Fibroblast of lung (primary cell): ENCODE measurements at places on chromosomes 1 and 21. TPM values are rescaled to one million over a fixed set of nuclear protein-coding genes. Genes with fewer than 3 reads are reported as not detected.

DNA sequence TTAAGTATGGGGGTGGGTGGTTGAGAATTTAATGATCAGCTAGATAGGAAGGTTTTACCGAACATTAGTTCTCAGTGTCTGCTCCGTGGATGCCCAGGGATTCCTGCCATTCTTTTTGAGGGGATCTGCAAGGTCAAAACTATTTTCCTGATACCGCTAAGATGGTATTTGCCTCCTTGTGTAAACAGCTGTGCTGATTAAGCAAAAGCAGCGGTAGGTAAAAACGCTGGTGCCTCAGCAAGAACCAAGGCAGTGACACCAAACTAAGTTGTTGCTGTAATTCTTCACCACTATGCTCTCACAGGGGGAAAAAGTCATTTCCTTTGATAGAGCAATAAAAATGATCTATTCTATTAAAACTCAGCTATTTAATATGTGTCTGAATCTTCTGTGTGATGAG lies 229.0 kb downstream of the FMN2 start:
- no peak overlapping the region for H3K4me3 ChIP-seq
- H3K27me3 ChIP-seq, result no peaks in the 10 kb centered on the region

GRCh38 chr1:156149374-156150332 lies 3.7 kb upstream of the SEMA4A start:
- no peak overlapping the region for H3K4me3 ChIP-seq
- H3K4me1 ChIP-seq, result peaks cover 7% of the 10 kb centered on the region
- no peak overlapping the region for H3K27ac ChIP-seq
- no peaks in the 10 kb centered on the region for H3K36me3 ChIP-seq
- peaks cover 7% of the 10 kb centered on the region for H3K27me3 ChIP-seq
- DNase-seq, result no peak

GRCh38 chr1:230536641-230537155 lies 105.6 kb upstream of the COG2 start:
- no peak for DNase-seq
- no peak overlapping the region for H3K27ac ChIP-seq
- no peaks in the 10 kb centered on the region for H3K27me3 ChIP-seq
- no peaks in the 10 kb centered on the region for H3K36me3 ChIP-seq
- no peak overlapping the region for H3K4me3 ChIP-seq
- H3K4me1 ChIP-seq, result no peaks in the 10 kb centered on the region

GRCh38 chr21:46643379-46644177 lies 8.1 kb downstream of the PRMT2 start:
- no peaks in the 10 kb centered on the region for H3K27me3 ChIP-seq
- no peak overlapping the region for H3K4me3 ChIP-seq
- DNase-seq, result no peak
- no peak overlapping the region for H3K27ac ChIP-seq
- no peaks in the 10 kb centered on the region for H3K4me1 ChIP-seq

The ITLN2 gene
- not detected in 2 replicates for total RNA-seq

The LRRIQ3 gene
- 1.0 and 1.3 TPM in 2 replicates for total RNA-seq

The TFF3 gene
- total RNA-seq, result not detected in 2 replicates

- peaks cover 9% of the 10 kb centered on the region for H3K27me3 ChIP-seq
- H3K4me3 ChIP-seq, result no peak overlapping the region
- H3K27ac ChIP-seq, result no peak overlapping the region
- no peaks in the 10 kb centered on the region for H3K36me3 ChIP-seq
- no peaks in the 10 kb centered on the region for H3K4me1 ChIP-seq
- DNase-seq, result no peak
These were observed 30.3 kb downstream of the GLIS1 start for GRCh38 chr1:53708687-53709086.

DNA sequence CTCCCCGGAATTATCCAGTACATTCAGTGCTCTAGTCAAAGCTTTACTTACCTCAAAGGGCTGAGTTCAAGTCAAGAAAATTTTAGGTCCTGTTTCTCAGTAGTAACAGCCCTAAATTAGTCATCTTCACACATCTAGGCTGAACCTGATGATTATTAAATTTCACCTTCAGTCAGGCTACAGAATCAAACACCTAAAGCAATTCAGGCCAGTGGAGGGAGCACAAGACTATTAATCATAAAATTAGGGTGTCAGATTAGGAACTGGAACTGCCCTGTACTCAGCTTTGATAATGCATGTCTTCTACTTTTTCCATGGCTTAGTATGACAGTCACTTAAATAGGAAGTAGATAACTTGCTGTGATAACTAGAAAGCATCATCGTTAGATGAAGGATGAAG lies 28.4 kb upstream of the BCAS2 start:
- H3K27ac ChIP-seq, result no peak overlapping the region
- no peaks in the 10 kb centered on the region for H3K4me1 ChIP-seq
- H3K36me3 ChIP-seq, result no peaks in the 10 kb centered on the region
- H3K4me3 ChIP-seq, result no peak overlapping the region
- no peaks in the 10 kb centered on the region for H3K27me3 ChIP-seq
- no peak for DNase-seq

DNA sequence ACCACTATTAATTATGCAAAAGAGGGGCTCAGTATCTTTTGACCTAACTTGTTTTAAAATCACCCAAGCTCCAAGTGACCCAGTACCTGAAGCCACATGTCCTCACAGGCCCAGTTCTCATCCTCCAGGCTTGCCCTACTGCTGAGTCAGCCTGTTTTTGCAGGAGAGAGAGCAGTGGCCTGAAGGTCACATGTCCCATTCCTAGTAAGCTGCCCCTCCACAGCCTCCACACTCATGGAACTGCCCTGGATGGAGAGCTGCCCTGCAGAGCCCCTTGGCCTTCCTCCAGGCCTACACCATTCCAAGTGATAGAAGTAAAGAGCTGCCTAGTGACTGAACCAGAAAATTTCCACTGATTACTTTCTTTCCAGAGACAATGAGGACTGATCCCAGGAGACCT lies 139.8 kb upstream of the ST6GALNAC5 start:
- no peaks in the 10 kb centered on the region for H3K4me1 ChIP-seq
- H3K27me3 ChIP-seq, result no peaks in the 10 kb centered on the region
- H3K36me3 ChIP-seq, result no peaks in the 10 kb centered on the region
- H3K27ac ChIP-seq, result no peak overlapping the region

- no peaks in the 10 kb centered on the region for H3K36me3 ChIP-seq
- no peaks in the 10 kb centered on the region for H3K4me1 ChIP-seq
- H3K4me3 ChIP-seq, result no peak overlapping the region
- H3K27me3 ChIP-seq, result no peaks in the 10 kb centered on the region
These were observed 11.7 kb downstream of the UBE2G2 start for GRCh38 chr21:44789880-44790279.

DNA sequence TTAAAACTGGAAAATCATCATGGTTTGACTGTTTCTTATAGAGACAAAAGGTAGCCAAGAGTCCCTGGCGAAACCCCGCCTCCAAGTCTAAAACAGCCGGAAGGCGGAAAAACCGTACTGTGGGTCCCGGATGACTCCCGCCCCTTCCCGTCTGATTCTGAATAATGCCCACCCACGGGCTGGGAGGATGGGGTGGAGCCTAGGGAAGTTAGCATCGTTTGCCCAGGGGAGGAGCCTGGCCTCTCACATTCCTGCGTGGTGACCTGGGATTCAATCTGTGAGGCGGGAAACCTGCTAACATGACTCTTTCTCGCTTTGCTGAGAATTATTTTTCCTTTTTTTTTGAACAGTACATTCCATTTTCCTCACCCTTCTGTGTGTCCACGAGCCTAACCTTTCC lies 124.9 kb downstream of the KCNK1 start:
- H3K27ac ChIP-seq, result no peak overlapping the region
- no peaks in the 10 kb centered on the region for H3K36me3 ChIP-seq
- H3K27me3 ChIP-seq, result no peaks in the 10 kb centered on the region
- no peak for DNase-seq
- no peak overlapping the region for H3K4me3 ChIP-seq

DNA sequence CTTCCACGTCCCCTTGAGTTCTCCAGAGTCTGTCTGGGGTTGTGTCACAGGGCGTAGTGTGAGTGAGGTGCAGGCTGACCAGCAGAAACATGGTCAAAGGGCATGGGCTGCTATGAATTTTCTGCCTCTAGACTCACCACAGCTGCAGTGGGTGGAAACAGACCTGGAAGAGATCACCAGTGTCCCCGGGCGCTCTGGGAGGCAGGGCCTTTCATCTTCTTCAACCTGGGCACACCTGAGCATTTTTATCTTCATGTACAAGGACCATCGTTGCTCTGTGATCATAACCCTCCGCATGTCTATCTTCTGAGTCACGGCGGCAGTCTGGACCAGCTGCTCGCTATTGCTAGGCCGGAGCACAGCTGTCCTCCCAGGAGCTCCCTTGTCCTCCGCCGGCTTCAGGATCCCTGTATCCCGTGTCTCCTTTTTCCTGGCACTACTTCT lies 29.6 kb downstream of the DEGS1 start:
- DNase-seq, result peak; percentile 28
- no peaks in the 10 kb centered on the region for H3K36me3 ChIP-seq
- no peak overlapping the region for H3K4me3 ChIP-seq
- H3K27ac ChIP-seq, result no peak overlapping the region

- peak; percentile 82 for DNase-seq
- H3K4me1 ChIP-seq, result peaks cover 27% of the 10 kb centered on the region
- H3K27me3 ChIP-seq, result no peaks in the 10 kb centered on the region
- H3K4me3 ChIP-seq, result no peak overlapping the region
- no peaks in the 10 kb centered on the region for H3K36me3 ChIP-seq
These were observed 8.0 kb upstream of the NAV1 start for GRCh38 chr1:201530741-201531531.

DNA sequence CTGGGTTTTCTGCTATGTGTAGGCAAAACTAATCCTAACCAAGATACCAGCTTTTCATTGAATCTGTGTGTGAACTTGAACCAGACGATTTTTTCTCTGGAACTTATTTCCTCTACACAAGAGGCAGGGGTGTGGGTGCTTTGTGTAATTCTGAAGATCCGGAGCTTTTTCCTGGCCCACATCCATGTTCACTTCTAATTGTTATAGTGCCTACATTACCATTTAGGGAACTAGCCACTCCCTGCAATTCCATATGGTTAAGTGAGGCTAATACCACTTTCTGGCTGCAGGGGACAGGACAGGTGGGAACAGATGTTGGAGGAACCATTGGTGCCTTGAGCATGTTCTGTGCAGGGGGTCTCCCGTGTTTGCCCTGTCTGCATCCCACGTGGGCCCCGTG lies 83.4 kb upstream of the FMN2 start:
- H3K36me3 ChIP-seq, result no peaks in the 10 kb centered on the region
- H3K27ac ChIP-seq, result no peak overlapping the region
- no peaks in the 10 kb centered on the region for H3K4me1 ChIP-seq
- no peak overlapping the region for H3K4me3 ChIP-seq
- no peak for DNase-seq

DNA sequence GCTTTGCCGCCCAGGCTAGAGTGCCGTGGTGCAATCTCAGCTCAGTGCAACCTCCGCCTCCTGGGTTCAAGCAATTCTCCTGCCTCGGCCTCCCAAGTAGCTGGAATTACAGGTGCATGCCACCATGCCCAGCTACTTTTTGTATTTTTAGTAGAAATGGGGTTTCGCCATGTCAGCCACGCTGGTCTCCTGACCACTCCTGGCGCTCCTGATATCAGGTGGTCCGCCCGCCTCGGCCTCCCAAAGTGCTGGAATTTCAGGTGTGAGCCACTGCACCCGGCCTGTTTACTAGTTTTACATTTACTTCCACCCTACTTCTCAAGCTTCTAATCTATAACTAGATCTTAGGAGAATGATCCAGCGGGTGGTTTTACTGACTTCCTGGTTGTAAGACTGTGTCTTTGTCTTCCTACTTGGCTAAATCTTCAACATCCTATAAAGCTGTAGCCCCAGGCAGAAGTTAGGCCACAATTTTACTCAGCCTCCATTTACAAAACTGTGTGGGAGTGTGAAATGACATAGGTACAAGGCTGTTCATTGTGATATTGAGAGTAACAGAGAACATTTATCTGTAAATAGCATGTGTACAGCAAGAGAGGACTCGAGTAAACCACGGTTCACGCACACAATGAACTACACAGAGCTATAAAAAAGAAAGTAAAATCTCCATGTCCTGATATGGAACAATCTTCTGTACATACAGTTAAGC lies 9.6 kb upstream of the POU2F1 start:
- H3K36me3 ChIP-seq, result no peaks in the 10 kb centered on the region
- H3K27me3 ChIP-seq, result peaks cover 3% of the 10 kb centered on the region
- no peak overlapping the region for H3K27ac ChIP-seq
- H3K4me1 ChIP-seq, result no peaks in the 10 kb centered on the region
- H3K4me3 ChIP-seq, result no peak overlapping the region

GRCh38 chr1:6158181-6158580 lies 21.9 kb downstream of the CHD5 start:
- no peaks in the 10 kb centered on the region for H3K27me3 ChIP-seq
- no peak overlapping the region for H3K27ac ChIP-seq
- no peaks in the 10 kb centered on the region for H3K4me1 ChIP-seq
- H3K36me3 ChIP-seq, result no peaks in the 10 kb centered on the region
- no peak overlapping the region for H3K4me3 ChIP-seq

DNA sequence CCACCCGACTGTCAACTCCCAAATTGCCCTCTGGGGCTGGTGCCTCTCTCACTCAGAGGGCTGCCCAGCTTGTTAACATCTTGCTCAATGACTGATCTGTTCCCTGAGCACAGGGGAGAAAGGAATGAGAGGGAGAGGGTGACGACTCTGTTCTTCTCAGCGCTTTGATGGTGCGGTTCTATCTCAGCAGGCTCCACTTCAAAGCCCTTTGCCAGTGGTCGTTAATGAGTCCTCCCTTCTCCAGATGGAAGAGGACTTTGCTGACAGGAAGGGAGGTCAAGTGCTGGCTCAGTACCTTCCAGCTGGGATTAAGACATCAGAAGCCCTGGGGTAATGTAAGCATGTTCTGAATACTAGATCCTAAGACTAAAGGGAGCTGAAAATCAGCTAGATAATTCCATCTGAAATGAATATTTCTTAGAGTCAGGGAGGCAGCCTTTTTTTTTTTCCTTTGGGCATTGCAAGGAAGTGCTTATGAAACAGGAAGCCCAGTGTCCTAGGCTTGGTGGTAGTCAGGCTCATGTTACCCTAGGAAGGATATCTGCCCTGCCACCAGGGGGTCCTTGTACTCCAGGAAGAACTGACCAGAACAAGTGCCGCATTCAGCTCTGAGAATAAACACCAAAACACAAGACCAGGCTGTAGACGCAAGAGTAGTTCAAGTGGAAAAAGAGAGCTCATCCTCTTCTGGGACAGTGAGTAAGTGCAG lies 4.7 kb downstream of the FMOD start:
- no peaks in the 10 kb centered on the region for H3K4me1 ChIP-seq
- H3K27me3 ChIP-seq, result peaks cover 29% of the 10 kb centered on the region
- no peak overlapping the region for H3K27ac ChIP-seq
- H3K4me3 ChIP-seq, result no peak overlapping the region
- DNase-seq, result no peak
- no peaks in the 10 kb centered on the region for H3K36me3 ChIP-seq
